ENCODE measurements at places on chromosomes 16 and 17.

GRCh38 chr17:50618941-50619340, 15.7 kb upstream of the ABCC3 start:
- no peak for DNase-seq

GRCh38 chr17:57535249-57535966, 209.7 kb downstream of the CCDC182 start:
- no peak for DNase-seq

DNA sequence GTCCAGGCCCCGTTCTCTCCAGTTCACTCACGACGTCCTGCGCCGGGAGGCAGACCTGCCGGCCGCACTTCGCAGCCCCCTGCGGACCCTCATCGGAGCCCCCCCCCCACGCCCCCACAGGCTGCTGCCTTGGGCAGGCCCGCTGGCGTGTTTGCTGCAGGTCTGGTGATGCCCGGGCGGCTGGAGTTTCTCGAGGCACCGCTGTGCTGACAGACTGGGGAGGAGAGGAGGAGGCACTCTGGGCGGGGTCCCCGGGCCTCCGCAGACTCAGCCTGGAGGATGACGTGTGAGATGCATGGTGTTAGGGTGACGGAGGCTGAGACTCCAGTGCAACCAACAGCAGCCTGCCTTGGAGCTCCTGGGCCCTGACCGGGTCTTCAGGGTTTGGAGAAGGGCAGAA, 24.1 kb downstream of the BAIAP2 start:
- DNase-seq: no peak

- peak; percentile 60 for DNase-seq
Measured at GRCh38 chr17:19744492-19744891, 3.6 kb downstream of the ALDH3A1 start.

GRCh38 chr16:86396901-86397311, 113.4 kb upstream of the FOXF1 start:
- DNase-seq: peak; percentile 19

DNA sequence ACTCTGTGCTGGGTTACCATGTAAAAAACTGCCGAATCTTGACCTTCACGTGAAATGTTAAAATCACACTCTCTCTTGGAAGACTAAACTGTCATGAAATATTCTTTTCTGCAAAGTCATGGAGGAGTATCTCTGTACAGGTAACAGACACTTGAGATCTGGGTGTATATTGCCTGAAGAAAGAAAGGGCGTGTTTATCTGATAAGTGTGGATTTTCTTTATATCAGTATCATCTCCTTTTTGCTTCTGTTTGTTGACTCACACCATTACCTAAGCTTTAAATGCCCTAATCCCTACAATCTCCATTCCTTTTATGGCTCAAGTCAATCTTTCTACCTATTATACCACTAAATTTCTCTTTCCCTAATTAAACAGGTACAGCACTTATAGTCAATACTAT, 673.2 kb upstream of the SOX9 start:
- DNase-seq: no peak

DNA sequence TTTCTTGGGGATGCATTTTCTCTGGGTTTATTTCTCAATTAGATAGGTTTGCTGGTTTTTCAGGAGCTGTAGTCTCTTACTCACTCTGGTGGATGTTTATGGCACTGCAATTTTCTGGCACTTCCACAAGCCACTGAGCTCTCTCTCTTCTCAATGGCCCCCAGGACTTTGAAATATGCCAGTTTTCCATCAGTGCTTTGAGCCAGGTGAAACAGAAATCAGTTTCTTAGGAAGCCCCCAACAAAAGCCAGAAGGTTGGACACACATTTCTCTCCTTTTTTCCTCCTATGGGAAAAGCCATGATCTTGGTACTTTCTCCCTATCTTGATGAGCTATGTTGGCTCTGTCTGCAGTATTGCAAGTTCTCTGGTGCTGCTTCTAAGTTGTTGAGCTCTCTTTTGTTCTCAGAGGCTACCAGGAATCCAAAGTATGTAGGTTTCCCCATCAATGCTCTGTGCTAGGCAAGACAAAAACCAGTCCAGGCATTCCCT, 90.7 kb upstream of the SMIM36 start:
- peak; percentile 5 for DNase-seq

GRCh38 chr16:10388988-10389387, 3.1 kb downstream of the ATF7IP2 start:
- DNase-seq: no peak

DNA sequence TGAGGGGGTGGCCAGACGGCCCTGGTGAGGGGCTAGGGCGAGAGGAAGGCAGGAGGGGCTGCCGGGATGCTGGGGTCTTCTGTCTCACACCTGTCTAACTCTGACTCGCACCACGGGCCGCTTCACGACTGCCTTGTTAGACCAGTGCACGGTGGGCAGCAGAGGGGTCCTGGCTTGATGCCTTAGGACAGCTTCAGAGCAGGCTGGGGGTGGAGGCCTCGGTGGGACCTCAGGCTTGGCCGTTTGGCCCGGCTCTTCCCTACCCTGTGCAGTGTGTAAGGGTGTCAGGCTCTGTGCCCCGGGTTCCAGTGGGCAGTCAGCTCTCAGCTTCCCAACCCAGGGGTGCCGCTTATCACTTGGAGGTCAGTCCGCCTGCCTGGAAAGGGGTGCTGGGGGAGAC, 100.7 kb downstream of the OR1D5 start:
- no peak for DNase-seq

GRCh38 chr17:49987681-49988441, 7.2 kb downstream of the DLX3 start:
- no peak for DNase-seq

GRCh38 chr17:61337290-61337689, 62.4 kb upstream of the TBX2 start:
- no peak for DNase-seq

- DNase-seq: no peak
Measured at GRCh38 chr17:37518826-37519225, 29.1 kb downstream of the DUSP14 start.

DNA sequence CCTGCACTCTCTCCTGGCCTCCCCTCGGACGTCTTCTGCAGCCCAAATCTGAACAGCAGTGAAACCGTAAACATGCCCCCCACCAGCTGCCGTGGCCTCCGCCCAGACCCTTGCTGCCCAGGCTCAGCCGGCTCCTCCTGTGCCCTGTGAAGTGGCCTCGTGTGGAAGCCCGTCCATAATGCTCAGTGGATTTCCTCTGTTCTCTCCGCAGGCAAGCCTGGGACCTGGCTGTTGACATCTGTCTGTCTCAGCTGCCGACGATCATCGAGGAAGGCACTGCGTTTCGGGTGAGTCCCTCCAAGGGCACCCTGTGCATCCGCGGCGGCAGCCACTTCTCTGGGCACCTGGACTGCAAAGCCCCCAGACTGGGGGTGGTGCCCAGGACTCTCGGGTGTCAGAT, 153.9 kb upstream of the CHMP6 start:
- no peak for DNase-seq

- DNase-seq: no peak
Measured at GRCh38 chr16:19517424-19518089, 4.3 kb downstream of the GDE1 start.

DNA sequence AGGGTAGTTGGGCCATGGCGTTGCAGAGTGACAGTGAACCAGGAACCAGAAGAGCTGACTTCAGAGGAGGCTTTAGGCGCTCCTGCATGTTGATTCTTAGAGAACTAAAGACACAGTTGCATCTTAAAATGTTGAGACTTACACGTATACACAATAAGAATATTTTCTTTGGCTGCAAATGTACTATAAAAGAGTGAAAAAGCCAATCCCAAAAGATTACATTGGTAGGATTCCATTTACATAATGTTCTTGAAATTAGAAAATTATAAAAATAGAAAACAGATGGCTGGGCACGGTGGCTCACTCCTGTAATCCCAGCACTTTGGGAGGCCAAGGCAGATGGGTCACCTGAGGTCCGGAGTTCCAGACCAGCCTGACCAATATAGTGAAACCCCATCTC, 738.8 kb downstream of the WWOX start:
- no peak for DNase-seq

- peak; percentile 80 for DNase-seq
Measured at GRCh38 chr17:81132770-81133723, 32.3 kb upstream of the PVALEF start.

DNA sequence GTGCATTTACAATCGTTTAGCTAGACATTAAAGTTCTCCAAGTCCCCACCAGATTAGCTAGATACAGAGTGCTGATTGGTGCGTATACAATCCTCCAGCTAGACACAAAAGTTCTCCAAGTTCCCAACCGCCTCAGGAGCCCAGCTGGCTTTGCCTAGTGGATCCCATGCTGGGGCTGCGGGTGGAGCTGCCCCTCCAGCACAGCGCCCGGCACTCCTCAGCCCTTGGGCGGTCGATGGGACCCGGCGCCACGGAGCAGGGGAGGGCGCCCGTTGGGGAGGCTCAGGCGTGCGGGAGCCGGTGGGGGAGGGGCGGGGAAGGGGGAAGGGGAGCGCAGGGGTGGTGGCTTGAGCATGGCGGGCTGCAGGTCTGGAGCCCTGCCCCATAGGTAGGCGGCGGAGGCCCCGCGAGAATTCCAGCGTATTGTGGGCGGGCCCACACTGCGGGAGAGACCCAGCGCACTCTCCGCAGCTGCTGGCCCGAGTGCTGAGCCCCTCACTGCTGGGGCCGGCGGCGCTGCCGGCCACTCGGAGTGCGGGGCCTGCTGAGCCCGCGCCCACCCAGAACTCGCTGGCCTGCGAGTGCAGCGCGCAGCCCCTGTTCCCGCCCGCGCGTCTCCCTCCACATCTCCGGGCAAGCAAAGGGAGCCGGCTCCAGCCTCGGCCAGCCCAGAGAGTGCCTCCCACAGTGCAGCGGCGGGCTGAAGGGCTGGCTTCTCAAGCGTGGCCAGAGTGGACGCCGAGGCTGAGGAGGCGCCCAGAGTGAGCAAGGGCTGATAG, 907.5 kb downstream of the CDH8 start:
- DNase-seq: no peak

- no peak for DNase-seq
Measured at GRCh38 chr16:80507538-80507937, 33.3 kb upstream of the DYNLRB2 start.

GRCh38 chr17:57050306-57050705, 34.7 kb upstream of the AKAP1 start:
- no peak for DNase-seq

DNA sequence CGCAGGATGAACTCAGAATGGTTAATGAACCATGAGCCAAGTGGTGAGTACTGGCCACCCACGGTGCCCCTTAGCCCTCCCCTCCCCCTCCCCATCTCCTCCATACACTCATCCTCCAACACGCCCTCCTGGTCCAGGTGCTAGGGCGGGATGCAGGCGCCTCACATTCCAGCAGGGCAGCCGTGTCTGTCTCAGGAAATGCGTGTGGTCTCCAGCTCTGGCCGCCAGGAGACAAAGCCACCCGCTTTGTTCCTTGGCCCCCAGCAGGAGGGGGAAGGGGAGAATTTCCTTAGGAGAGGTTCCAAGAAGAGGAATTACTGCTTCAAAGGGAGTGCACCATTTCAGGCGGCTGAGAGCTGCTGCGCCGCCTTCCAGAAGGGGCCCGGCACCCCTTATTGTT, 29.7 kb upstream of the RMI2 start:
- no peak for DNase-seq

DNA sequence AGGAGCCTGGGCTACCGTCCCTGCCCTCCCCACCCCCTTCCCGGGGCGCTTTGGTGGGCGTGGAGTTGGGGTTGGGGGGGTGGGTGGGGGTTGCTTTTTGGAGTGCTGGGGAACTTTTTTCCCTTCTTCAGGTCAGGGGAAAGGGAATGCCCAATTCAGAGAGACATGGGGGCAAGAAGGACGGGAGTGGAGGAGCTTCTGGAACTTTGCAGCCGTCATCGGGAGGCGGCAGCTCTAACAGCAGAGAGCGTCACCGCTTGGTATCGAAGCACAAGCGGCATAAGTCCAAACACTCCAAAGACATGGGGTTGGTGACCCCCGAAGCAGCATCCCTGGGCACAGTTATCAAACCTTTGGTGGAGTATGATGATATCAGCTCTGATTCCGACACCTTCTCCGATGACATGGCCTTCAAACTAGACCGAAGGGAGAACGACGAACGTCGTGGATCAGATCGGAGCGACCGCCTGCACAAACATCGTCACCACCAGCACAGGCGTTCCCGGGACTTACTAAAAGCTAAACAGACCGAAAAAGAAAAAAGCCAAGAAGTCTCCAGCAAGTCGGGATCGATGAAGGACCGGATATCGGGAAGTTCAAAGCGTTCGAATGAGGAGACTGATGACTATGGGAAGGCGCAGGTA, 762 bp downstream of the CDK12 start:
- peak; percentile 48 for DNase-seq

DNA sequence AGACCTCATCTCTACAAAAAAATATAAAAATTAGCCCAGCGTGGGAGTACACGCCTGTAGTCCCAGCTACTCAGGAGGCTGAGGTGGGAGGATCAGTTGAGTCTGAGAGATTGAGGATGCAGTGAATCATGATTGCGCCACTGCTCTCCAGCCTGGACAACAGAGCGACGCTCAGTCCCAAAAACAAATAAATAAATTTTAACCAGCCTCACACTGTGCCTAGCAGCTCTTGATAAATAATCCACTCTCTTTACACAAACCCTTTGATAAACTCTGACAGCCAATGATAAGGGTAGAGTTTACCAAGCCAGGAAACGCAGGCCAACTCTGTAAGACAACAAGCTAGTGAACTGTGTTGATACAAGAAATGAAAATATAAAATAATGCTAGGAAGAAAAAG, 32.7 kb downstream of the LITAF start:
- DNase-seq: no peak

DNA sequence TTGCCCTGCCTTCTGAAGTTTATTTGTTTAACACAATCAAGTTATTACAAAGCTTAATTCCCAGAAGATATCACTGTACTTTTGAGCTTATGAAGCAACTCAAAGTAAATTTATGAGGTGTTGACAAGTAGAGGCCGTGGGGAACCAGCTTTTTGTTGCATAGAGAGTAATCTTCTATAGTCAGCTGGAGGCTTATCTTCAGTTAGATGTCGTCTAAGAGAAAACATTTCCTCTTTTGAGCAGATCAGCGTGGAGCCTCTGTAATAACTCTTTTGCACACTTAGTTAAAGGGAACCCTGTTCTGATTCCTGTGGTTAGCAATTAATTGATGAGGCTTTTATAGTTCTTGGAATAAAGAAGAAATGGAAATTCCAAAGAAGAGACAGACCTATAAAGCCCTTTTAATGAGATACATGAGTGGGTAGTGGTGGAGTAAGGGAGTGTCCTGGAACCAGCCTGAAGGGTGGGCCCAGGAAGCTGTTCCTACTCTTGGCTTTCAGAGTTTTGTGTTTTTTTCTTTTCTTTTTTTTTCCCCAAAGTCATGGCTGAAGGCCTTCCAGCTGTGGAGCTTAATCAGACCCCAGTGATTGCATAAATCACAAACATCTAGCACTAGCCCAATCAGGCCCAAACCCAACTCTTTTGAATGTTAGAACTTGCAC, 28.9 kb upstream of the MAP3K14 start:
- peak; percentile 19 for DNase-seq

Measured in small intestine (tissue), 16 donors.